ENCODE measurements at places on chromosomes 12 and 14. TPM values are rescaled to one million over a fixed set of nuclear protein-coding genes. Genes with fewer than 3 reads are reported as not detected.

GRCh38 chr14:106844608-106845285 lies 1318.4 kb downstream of the TMEM121 start:
- DNase-seq: no peak

- no peak for DNase-seq
Measured at GRCh38 chr12:29640589-29641345, 143.0 kb downstream of the TMTC1 start.

DNA sequence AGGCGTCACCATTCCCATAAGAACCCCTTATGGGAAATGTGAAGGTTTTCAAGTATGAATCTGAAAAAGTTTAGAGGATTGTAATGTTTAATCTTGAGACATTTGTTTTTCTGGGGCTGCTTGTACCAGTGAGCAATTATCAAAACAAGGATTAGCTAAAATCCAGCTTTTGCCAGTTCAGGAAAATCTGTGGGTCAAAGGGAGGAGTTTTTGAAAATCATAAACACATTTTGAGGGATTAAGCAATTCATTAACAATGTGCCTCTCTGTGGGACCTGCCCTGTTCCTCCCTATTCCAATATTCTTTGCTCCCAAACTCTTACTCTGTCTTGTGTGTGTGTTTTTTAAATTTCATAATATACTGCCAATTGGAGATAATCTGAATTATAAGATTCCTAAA lies 11.7 kb upstream of the DAAM1 start:
- no peak for DNase-seq

DNA sequence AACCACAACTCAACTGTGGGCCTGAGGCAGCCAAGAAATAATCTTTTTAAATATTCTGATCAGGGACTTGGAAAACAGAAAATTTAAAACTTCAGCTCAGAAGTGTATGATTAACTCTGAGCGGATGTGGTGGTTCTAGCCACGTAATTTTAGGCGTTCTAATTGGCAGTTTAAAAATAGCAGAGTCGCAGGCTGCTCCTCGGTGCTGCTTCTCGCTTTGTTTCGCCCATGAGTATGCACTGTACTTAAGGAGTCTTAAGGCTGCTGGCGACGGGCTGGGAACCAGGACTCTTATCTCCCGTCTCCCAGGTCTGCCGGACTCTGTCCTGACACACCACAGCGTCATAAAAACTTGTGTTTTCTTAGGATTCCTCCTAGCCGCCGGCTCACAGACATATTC lies 113.4 kb upstream of the PELI2 start:
- DNase-seq: no peak

Gene GPR84
- 0.36 TPM for total RNA-seq

Gene PAH
- 1.2 TPM for total RNA-seq

Gene ANKRD52
- 16.6 TPM for total RNA-seq

DNA sequence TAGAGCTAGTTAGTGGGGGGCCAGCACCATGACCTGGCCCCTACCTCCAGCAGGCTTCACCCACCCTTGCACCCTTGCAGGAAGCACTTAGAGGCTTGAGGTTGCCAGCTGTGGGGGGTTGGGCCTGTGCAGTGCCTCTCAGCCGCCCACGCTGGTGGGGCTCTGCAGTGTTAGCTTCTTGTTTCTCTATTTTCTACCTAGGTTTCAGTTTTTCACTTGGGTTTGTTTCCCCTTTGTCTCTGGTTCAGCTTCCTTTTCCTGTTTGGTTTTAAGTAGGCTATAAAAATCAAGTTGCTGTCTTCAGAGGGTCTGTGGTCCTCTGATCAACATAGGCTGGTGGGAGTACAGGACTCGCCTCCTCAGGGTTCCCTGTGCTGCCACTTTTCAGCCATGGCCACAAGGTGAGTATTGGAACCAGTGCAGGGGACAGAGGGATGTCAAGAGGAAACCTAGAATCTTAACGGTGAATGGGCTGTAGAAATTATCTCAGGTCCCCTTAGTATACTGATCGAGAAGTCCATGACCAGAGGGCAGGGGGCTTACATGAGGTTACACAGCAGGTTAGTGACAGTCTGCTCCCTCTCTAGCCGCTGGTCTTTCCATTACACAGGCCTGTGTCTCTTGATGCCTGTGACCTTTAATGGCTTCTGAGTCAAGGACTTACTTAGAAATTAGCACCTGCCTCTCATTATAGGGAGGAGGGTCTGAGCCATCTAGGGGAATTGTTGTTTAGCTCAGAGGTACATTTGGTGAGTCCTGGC lies at the start of gene EVL:
Gene EVL, plus strand, starts transcription at position 312 of the 761 bp plus-strand sequence. Its CDS starts 79 bp downstream, at position 391.
- DNase-seq: no peak

Gene MFAP5
- 1.4 TPM for total RNA-seq

Gene SRRM4
- 11.8 TPM for total RNA-seq

DNA sequence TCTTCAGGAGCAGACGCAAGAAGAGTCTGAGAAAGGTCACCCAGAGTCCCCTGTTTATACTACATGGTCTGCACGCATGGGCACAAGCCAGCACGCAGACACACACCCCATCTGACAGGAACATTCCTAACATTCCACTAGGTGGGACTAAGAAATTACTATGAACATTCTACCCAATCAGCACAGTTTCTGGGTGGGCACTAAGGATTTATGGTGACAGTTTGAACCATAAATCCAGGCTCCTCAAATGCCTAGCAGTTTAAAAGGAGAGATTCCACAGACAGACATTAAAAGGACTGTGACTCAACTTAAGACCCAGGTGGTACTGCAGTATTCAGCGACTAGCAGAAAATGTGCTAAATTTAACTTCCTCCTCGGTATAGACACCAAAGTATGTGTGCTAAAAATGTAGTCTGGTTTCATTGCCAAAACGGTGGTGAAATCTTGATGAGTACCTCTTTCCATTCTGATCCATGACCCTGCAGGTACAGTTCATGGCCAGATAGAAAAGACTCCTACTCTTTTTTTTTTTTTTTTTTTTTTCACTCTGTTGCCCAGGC lies 16.2 kb downstream of the ABHD4 start:
- DNase-seq: no peak

DNA sequence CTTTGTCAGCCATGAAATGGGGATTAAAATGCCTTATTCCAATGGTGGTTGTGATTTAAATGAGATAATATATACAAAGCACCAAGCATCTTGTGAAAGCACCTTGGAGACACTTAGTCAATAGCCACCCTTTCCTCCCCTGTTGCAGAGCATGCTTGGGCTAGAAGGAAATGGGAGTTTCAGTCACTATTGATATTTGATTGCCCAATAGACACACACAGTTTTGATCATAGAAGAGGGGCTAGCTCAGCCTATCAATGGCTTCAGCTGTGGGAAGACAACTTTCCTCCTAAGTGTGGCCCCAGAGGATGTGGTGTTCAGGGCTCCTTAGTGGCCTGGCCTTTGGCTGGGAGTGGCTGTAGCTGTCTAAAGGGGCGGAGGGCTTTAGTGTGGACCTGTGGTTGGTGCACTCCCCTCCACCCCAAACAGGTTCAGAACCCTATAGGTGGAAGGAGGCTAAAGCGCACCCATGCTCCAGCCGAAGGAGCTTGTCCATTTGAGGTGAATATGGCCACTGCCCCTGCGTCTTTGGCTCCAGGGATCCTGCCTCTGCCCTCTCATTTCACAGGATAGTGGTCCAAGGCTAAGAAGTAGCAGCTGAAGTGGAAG lies 132.3 kb downstream of the TMEM30B start:
- no peak for DNase-seq

GRCh38 chr12:76457010-76457409 lies 102.6 kb downstream of the OSBPL8 start:
- DNase-seq: no peak

DNA sequence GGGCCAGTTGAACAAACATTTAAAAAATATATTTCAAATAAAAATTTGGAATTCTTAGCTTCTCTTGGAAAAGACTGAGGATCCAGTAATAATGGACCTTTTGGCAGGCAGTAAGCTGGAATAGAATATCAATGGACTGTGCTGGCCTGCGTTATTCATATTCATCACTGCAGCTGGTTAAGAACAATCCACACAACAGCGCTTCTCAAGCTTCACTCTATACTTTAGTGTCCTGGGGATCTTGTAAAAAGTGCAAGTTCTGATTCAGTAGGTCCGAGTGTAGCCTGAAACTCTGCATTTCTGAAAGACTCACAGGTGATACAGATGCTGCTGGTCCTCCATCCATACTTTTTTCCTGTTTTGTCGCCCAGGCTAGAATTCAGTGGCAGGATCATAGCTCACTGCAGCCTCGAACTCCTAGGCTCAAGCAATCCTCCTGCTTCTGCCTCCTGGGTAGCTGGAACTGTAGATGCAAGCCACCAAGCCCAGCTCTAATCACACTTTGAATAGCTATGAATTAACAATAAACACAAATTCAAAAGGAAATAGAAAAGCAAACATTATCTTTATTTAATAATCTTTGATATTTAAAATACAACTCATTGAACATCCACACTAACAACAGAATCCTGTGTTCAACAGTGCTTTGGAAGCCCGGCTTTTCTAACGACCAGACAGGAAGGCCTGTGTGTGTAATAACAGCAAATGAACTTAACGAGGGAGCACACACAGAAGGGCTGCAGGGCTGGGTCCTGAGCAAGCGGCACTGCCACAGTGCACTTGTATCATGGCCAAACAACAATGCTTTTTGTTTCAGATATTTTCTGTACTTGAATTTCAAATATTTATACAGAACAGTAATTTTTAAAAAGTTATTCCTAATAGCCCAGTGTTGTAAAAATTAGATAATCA lies 18.4 kb upstream of the TRIP11 start:
- DNase-seq: no peak

DNA sequence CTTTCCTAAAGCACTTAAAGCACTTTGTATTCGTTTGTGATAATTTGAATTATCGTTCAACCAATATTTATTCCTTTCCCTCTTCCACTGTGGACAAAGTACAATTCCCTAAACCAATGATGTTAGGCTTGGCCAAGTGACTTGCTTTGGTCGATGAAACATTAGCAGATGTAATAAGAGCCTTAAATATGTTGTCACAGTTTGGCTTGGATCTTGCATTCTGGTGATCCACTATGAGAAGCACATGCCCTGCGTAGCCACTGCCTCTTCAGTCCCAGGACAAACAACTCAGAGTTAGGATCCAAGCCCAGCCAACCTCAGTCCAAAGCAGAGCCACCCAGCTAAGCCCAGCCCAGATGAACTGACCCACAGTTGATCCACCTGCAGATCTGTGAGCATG lies 8.4 kb upstream of the C12orf75 start:
- DNase-seq: no peak

- no peak for DNase-seq
Measured at GRCh38 chr14:75589931-75590330, 11.5 kb downstream of the FLVCR2 start.

Gene OAS2
- total RNA-seq: 3.4 TPM

DNA sequence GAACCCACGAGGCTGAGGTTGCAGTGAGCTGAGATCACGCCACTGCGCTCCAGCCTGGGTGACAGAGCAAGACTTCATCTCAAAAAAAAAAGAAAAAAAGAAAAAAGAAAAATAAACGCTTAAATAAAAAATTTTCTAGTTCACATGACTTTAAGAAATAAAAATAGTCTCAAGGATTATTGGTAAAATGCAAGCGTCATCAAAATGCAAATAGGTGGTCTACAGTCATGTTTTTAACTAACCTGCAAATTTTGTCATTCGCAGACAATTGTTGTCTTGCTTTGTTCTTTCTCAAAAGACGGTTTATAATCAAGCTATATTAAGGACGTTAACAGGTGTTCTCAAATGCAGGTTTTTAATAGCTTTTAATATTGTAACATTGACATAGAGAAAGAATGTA lies 22.4 kb downstream of the TXNRD1 start:
- no peak for DNase-seq

DNA sequence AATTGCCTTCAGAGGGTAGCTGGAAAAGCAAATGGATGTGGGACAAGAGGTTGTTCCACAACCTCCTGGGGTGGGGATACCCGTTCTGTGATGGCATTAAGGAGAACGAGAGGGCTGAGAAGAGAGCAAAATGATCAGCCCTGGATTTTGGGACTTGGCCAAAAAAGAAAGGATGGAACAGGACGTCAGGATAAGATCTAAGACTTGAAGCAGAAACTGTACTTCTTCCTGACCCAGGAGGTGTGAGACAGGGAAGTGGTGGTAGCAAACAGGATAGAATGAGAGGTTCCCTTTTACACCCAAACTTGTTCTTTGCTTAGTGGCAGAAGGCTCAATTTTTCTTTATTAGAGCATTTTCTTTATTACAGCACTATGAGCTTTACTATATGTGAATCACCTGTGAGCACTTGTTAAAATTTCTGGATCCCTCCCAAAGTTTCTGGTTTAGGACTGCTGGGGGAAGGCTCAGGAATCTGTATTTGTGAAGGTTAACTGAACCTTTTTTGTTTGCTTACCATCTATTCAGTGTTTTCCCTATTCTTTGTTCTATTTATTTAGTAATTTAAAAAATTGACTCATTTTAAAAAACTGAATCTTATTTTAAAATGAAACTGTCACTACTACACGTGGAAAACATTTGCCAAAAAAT lies 59.2 kb downstream of the ERC1 start:
- DNase-seq: no peak

- DNase-seq: no peak
Measured at GRCh38 chr12:41897593-41897992, 247.1 kb downstream of the GXYLT1 start.

DNA sequence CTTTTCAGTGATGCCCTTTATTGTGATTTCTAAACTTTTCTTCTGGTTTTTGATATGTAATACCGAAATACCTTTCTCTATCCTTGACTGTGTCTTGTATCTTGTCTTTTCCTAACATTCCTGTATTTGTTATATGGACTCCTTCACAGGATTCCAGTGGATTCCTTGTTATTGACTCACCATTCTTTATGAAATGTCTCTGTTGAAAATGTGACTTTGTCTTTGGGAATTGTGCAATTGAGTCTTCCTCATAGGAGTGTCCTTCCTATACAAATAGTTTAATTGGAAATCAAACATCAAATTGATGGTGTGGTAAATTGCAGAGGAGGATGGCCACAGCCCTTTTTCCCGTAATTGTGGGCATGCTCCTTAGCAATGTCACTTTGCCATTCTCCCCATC lies 296.6 kb upstream of the KITLG start:
- DNase-seq: no peak

DNA sequence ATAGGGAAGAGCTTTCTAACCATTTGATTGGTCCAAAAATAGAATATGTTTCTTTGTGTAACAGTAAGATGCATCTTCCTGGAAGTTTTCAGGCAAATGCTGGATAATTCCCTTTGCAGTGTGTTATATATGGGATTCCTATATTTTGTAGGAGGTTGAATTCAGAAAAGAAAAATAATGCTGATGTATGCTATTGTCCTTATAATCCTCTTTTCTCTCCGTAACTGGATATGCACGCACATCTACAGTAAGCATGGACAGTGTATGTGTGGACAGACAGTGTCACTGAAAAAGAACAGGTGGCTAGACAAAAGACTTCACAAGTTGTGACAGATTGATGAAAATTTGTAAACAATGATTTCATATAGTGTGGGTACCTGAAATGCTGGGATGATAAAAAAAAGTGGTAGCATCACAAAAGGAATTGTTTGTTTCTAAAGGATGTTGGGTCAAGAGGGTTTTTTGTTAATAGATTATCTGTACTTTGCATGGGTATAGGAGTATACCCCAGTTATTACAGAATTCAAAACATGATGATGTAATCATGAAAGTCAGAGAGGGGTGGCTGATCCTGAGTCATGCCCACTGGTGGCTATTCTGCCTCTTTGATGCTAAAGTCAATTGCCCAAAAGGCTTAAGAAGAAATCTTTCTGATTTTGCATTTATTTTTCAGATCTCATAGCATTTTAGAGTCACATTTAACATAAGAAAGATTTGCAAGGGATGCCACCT lies 160.7 kb upstream of the TMTC1 start:
- DNase-seq: no peak

Gene E2F7
- 9.3 TPM for total RNA-seq
